ENCODE measurements at places on chromosomes 5 and 9. TPM values are rescaled to one million over a fixed set of nuclear protein-coding genes. Genes with fewer than 3 reads are reported as not detected.

Gene PCDHB5
- 15.3 TPM for total RNA-seq

Gene ACOT12
- total RNA-seq: not detected

Gene PCDHB7
- 2.0 TPM for total RNA-seq

Gene FOXD4L6
- not detected for total RNA-seq

Gene ROPN1L
- total RNA-seq: 4.1 TPM

Gene SMIM33
- total RNA-seq: not detected

Gene DPYSL3
- 182 TPM for total RNA-seq

Gene TRIM32
- total RNA-seq: 20.4 TPM

Gene FAM163B
- total RNA-seq: not detected

Gene FSTL4
- not detected for total RNA-seq

Gene BBLN
- 27.1 TPM for total RNA-seq

Gene TMED9
- 54.0 TPM for total RNA-seq

Gene OBP2B
- total RNA-seq: 5.3 TPM

Gene TNFSF8
- 0.45 TPM for total RNA-seq

Gene DIPK1B
- total RNA-seq: 14.6 TPM

Gene CYLC2
- not detected for total RNA-seq

Gene ADRA1B
- total RNA-seq: 3.6 TPM

Gene GABRP
- total RNA-seq: not detected

Gene ALDH1A1
- 186 TPM for total RNA-seq

Gene NOXA1
- 8.5 TPM for total RNA-seq

Gene FABP6
- total RNA-seq: 10.6 TPM

Gene CFAP77
- total RNA-seq: 0.37 TPM

Data from ovary (tissue), 10 donors.